ENCODE measurements at places on chromosomes 13 and 19. TPM values are rescaled to one million over a fixed set of nuclear protein-coding genes. Genes with fewer than 3 reads are reported as not detected.

ZNF730 gene
- under 0.01 TPM for total RNA-seq

PSG3 gene
- total RNA-seq, result not detected

MTMR6 gene
- 22.5 TPM for total RNA-seq

FAM124A gene
- total RNA-seq, result 2.9 TPM

ERICH4 gene
- total RNA-seq, result not detected

CGB5 gene
- not detected for total RNA-seq

TTC9B gene
- total RNA-seq, result not detected

TNFRSF19 gene
- 94.1 TPM for total RNA-seq

ZNF433 gene
- total RNA-seq, result 3.0 TPM

NLRP5 gene
- not detected for total RNA-seq

ZNF763 gene
- 0.86 TPM for total RNA-seq

FBXO27 gene
- total RNA-seq, result 8.4 TPM

ADAMTS10 gene
- total RNA-seq, result 7.6 TPM

All from myometrial cell (primary cell).